Smooth muscle cell of the umbilical artery (primary cell): ENCODE measurements at places on chromosomes 1 and 21. TPM values are rescaled to one million over a fixed set of nuclear protein-coding genes. Genes with fewer than 3 reads are reported as not detected.

Gene UBL4B
- total RNA-seq = not detected in 2 replicates

Gene LRP8
- total RNA-seq = 10.7 and 35.2 TPM in 2 replicates

Gene ADORA1
- total RNA-seq = 5.7 and 12.8 TPM in 2 replicates

Gene COL11A1
- total RNA-seq = 346 and 376 TPM in 2 replicates

Gene KLF17
- total RNA-seq = 0.05 TPM in 1 of 2 replicates, not detected in the other

Gene PDE4B
- total RNA-seq = 7.6 and 15.1 TPM in 2 replicates

Gene TM2D1
- 57.9 and 59.1 TPM in 2 replicates for total RNA-seq

Gene OR10Z1
- not detected in 2 replicates for total RNA-seq

Gene NFASC
- 10.1 and 35.9 TPM in 2 replicates for total RNA-seq

Gene C1orf185
- not detected in 2 replicates for total RNA-seq

Gene HSF2BP
- 2.0 and 3.6 TPM in 2 replicates for total RNA-seq

Gene ACKR1
- total RNA-seq = not detected in 2 replicates

Gene RPE65
- total RNA-seq = not detected in 2 replicates

Gene IFFO2
- total RNA-seq = 10.4 and 22.0 TPM in 2 replicates

Gene WNT4
- 0.05 and 0.59 TPM in 2 replicates for total RNA-seq

Gene DIO1
- total RNA-seq = not detected in 2 replicates

Gene ANKRD65
- total RNA-seq = 0.18 and 0.30 TPM in 2 replicates

Gene SPATC1L
- 3.3 and 5.2 TPM in 2 replicates for total RNA-seq

Gene PCSK9
- total RNA-seq = 0.89 and 2.4 TPM in 2 replicates

Gene IGSF21
- not detected in 2 replicates for total RNA-seq

Gene MROH7
- under 0.01 and 0.14 TPM in 2 replicates for total RNA-seq

Gene FMOD
- total RNA-seq = 7.3 and 48.1 TPM in 2 replicates

Gene CDC73
- 27.6 and 40.2 TPM in 2 replicates for total RNA-seq
